ENCODE measurements at places on chromosomes 12 and 14. TPM values are rescaled to one million over a fixed set of nuclear protein-coding genes. Genes with fewer than 3 reads are reported as not detected.

Gene TAS2R8
- total RNA-seq, result not detected

Gene OLR1
- 0.42 TPM for total RNA-seq

Gene AMN1
- total RNA-seq, result 2.6 TPM

Gene TTC9
- 6.5 TPM for total RNA-seq

Gene PIWIL1
- not detected for total RNA-seq

Gene CLMN
- total RNA-seq, result 0.72 TPM

Gene GAPDH
- total RNA-seq, result 7,182 TPM

Gene HOTAIR
- total RNA-seq, result not detected

Gene DACT1
- 0.42 TPM for total RNA-seq

Gene CLEC4C
- total RNA-seq, result not detected

Gene FGF6
- total RNA-seq, result not detected

Gene SDR9C7
- total RNA-seq, result not detected

Gene SYT10
- not detected for total RNA-seq

Gene APOF
- total RNA-seq, result not detected

DNA sequence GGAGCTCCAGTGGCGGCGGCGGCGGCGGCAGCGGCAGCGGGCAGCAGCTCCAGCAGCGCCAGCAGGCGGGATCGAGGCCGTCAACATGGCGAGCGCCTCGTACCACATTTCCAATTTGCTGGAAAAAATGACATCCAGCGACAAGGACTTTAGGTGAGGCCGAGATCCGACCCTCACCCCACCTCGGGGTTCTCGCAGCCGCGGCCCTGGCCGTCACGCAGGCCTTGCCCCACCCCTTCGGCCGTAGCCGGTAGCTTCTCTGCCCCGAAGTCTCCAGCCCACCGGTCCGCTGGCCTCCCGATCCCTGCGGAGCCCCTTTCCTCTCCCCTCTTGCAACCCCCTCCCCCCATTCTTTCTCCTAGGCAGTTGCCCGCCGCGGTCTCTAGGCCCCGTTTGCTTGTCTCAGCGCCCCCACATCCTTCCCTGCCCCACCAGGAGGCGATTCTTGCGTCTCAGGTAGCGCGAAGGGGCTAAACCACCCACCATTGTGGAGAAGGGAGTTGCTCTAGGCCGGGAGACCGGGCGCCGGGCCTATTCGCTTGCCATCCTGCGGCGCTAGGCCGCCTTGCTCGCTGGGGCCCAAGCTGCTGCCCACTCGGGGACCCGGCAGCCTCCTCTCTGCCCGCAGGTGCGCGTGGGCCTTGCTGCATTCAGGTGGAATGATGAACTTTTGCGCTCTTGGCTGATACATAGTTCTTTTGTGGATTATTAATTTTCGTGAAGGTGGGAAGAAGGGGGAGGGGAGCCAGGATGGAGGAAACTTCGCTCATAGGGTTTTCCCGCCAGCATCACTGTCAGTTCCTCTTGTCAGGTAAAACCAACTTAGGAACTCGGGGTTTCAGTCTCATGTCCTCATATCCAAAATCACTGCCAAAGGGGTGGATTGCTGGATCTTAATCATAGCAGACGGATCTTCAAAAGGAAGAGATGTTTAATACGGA lies 745 bp downstream of the CAND1 start:
- DNase-seq, result peak; percentile 40

DNA sequence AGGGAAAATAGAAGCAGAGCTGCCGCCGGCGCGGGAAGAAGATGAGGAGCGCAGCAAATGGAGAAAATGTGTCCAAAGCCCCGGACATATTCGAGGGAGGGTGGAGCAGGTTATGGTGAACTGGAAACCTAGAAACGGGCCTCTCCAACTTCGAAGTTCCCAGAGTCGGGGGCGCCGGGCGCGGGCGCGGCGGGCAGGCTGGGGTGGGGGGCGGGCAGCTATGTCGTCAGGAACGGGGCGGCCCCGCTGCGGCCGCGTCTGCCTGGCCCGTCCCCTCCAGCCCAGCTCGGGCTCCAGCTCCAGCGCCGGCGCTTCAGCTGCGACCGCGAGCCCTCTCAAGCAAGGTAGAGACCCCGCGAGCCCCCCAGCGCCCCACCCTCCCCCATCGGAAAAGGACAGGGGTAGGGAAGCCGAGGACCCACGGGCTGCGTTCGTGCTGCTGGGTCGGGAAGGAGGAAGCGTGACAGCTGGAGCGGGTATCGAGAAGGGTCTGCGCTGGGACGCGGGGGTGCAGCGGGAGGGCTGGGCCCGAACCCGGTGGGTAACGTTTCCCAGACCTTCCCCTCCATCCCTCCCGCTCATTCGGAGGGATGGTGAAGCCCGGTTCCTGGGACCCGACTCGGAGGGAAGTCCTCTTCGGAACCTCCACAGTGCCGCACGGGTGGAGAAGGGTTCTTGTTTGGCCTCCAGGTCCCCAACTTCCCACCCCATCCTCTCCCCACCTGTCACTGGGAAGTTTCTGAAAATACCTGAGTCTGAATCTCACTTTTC lies 1.0 kb downstream of the DGKA start:
- peak; percentile 24 for DNase-seq

- DNase-seq, result no peak
Measured at GRCh38 chr14:41418851-41419250, 187.8 kb upstream of the LRFN5 start.

DNA sequence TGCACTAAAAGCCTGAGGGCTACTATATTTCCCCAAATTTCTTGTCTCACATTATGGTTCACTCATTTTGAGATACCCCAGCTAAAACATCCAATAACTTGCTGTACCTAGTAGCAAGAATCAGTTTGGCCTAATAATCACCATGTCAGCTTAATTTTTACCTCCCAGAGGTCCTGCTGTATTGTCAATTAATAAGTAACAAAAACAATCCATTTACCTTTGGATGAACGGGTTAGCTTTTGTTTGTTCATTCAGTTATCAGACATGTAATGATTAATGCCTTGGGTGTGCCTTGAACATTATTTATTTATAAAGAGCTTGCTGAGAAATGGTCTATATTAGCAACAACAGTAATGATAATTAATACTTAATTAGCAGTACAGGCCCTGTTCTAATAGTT lies 57.0 kb downstream of the MON2 start:
- no peak for DNase-seq

- peak; percentile 55 for DNase-seq
Measured at GRCh38 chr12:12032851-12033797, 37.6 kb upstream of the BCL2L14 start.

DNA sequence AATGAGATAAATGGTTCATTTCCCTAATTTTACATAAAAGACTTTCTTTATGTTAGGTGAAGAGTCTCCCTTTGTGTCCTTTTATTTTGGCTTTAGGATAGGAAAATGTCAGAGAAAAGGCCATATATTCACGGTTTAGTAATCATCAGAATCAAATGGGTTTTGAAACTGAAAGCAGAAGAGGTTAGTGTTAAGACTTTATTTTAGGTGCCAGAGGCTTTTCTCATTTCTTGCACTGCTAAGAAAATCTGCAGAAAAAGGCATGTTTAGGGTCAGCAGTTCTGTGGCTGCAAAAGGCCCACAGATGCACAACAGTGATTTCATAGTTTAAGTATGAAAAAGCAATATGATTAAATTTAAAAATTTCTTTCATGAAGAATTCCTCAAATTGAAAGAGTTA lies 80.4 kb upstream of the SINHCAF start:
- DNase-seq, result no peak

DNA sequence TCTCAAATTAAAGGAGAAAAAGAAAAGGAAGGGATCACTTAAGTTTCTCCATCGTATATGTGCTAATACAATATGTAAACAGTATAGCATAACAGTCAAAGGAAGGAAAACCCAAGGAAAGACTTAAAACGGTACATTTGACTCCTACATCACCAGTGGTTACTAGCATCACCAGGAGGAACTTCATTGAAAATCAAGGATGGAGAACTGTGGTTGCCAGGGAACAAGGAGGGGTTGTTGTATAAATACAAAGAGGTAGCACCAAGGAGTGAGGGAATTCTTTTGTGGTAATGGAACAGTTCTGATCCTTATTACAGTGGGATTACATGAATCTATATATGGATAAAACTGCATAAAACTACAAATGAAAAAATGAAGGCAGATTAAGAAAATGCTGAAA lies 1.6 kb downstream of the ZFYVE26 start:
- no peak for DNase-seq

GRCh38 chr14:77599889-77600288 lies 16.5 kb downstream of the SPTLC2 start:
- no peak for DNase-seq

DNA sequence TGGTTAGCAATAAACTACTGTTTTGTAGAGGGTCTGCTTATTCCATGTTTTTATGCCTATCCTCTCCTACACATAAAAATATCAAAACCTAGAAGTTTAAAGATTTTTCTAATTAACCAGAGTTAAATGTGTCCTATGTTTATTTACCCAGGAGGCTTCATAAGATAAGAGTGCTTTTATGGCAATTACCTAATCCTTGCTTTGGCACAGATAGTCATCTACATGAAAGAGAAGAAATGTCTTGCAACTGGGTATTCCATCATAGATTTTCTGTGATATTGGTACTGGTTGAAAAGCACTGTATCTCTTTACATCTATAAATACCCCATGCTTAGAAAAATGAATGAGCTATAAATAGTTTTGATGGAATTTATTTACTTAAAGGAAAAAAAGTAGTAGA lies 277.1 kb downstream of the CPNE8 start:
- DNase-seq, result no peak

DNA sequence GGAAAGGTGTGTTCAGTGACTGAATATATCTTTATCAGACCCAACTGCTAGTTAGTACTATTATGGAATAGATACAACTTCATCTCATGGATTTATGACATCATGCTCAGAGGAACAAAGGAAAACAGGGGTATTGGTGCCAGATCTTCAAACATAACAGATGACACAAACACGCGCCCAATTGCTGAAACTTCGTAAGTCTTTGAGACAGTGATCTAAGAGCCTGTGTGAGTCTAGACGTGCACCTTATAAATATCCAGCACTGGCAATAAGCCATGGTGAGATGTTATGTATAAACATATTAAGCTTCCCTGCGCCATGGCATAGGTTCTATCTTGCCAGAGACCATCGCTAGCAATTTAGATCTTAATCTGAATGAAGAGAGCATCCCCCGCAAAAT lies 42.2 kb upstream of the NR2C1 start:
- no peak for DNase-seq

DNA sequence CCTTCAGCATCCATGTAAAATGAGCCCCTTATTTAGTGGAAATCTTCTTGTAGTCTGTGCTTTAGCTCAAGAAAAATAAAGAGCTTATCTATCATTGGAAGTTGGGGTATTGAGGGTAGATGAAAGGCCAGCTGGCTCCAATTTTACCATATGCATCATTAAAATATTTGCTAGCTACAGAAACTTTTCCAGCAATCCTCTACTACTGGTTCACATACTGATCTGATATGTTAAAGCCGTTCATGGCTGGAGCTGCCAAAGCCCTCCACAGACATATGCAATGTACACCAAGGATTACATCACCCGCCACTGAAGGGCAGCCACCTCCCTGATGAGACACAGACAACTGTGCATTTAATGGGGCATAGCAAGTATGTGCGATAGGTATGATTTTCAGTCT lies 1205.3 kb downstream of the GALC start:
- DNase-seq, result no peak

DNA sequence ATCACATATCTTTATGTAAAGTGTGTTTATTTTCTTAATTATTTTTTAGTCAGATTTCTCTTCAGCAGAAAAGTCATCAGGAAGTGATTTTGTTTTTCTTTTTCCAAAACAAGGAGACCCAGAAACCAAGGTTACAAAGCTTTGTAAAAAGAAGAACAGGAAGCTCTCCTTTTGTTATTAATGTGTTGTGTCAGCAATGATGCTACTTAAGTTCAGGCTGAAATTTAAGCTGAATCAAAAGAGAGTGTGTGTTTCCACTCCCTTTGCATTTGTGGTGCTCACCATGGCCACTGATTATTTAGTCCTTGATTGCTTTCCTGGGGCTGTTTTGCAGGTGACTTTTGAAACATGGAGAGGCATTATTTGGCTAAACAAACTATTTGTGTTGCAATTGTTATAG lies 155.3 kb upstream of the ATP2B1 start:
- no peak for DNase-seq

- DNase-seq, result no peak
Measured at GRCh38 chr12:102888511-102888910, 28.5 kb downstream of the PAH start.

DNA sequence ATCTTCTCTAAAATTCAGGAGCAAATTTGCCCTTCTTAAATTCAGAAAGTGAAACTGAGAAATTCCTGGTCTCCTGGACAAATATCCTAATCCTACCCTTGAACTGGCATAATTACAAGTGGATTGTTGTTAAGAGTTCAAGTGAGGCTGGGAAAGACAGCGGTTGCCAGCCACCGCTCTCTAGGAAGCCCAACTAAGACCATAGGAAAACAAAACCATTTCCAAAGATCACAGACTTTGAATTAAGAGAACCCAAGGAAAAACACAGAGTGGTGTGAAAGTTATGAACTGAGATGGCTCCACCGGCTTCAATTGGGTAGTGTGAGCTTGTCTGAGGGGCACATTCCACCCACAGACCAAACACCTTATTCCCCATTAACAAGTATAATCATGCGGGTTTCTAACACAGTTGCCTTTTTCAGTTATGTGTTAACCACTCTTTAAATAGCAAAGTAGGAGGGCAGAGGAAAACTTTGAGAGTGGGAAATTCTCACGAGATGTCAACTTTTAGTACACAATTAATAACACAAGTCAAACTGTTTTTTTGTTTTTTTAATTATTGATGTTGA lies 1628.8 kb upstream of the SEL1L start:
- no peak for DNase-seq

GRCh38 chr14:55799508-55800095 lies 219.6 kb downstream of the KTN1 start:
- no peak for DNase-seq

DNA sequence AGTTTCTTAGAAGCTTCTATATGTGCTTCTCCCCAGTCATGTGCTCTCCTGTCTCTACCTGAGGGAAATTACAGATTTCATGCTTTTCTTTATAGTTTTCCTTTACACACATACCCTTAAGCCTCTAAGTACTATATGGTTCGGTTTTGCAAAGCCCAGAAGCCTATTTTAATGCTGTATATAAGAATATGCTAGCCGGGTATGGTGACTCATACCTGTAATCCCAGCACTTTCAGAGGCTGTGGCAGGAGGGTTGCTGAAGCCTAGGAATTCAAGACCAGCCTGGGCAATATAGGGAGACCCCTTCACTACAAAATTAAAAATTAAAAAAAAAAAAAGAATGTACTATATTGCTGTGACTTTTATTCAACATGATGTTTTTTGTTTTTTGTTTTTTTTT lies 15.4 kb downstream of the DGLUCY start:
- no peak for DNase-seq

Data from CD8-positive, alpha-beta memory T cell (primary cell).